ENCODE measurements at places on chromosomes 5 and 9.

- no peak for DNase-seq
These were observed 5.9 kb downstream of the MED22 start for GRCh38 chr9:133342069-133342406.

DNA sequence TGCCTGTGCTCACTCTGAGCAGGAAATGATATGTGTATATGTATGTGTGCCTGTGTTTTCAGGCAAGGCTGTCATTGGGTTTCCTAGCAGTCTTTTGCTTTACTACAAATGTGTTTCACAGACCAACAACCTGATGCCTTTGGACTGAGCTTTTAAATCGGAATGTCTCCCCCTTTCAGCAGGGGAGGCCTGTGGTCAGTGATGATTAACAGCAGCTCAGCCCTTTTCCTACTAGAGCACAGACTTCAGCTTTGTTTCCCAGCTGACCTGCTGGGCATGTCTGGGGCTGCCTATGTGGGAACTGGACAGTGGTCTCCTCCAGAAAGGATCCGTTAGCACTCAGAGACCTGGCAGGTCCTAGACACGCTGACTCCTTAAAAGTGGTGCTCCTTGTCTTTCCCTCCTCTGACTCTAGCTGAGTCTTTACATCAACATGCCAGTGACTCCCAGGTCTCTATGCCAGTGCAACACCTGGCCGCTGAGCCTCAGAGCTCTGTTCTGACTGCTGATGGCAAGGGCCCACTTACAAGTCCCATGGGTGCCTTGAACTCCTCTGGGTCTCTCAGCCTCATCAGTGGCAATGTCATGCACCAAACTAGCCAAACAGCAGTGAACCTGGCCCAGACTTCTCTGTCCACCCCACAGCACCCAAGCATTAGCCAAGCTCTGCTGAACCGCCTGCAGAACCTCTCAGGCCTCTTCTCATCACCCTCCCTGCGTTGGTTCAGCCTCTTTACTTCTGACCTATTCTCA lies 7.7 kb downstream of the MACROH2A1 start:
- no peak for DNase-seq

- no peak for DNase-seq
These were observed 2.9 kb upstream of the TLX3 start for GRCh38 chr5:171306166-171306565.

- DNase-seq = no peak
These were observed 170.4 kb upstream of the TBCA start for GRCh38 chr5:77946381-77947040.

DNA sequence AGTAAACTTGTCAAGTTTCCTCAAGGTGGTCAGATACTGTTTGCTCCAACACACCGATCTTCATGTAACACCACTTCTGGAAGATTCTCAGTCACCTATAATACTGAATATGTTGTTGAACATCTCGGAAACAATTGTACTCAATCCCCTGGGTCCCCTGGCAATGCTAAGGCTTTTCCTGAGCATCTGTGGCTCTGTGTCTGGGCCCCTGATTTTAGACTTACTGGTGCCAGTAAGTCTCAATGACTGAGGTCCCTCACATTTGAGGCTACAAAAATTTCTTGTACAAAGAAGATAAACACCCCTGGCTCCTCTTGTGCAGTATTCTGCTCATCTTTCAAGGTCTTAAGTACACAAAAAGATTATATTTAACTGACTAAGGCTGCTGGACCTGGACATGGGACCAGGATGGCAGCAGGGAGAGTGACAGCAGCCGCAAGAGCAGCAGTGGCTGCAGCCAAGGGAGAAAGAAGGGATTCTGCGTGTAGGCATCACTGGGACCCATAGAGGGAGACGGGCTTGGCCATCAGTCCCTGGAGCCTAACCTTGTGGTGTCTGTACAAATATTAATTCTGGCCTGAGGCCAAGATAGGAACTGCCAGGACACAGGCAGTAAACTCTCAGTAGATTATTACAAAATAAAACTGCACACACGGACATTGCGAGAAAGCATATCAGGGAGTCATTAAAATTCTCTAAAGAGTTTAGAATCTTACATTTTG lies 49.0 kb upstream of the TNPO1 start:
- DNase-seq = no peak

- DNase-seq = no peak
These were observed 223.3 kb downstream of the PIK3R1 start for GRCh38 chr5:68438876-68439275.

DNA sequence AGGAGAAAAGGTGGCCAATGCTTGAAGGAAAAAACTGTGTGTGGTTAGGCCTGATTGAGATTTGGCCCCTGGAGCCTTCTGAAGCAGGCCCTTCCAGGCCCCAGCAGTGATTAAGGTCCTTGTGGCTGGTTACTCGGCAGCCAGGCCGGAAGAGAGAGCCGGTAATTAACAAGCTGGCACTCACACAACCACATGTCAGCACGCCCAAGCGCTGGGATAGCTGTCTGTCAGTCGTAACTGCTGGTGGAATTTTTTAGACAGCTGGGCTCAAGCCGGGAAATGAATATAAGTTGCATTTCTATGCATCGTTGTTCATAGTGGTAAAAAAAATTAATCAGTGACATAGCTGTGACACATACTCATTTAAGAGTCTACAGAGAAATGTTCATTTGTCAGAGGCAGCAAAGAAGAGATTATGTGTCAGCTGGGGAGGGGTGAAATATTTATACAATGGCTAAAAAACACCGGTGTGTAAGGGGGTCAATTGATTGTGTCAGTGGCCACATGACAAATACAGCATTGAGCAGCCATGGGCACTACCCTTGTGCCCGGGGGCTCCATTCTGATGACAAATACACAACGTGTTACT lies 13.7 kb upstream of the ARAP3 start:
- no peak for DNase-seq

DNA sequence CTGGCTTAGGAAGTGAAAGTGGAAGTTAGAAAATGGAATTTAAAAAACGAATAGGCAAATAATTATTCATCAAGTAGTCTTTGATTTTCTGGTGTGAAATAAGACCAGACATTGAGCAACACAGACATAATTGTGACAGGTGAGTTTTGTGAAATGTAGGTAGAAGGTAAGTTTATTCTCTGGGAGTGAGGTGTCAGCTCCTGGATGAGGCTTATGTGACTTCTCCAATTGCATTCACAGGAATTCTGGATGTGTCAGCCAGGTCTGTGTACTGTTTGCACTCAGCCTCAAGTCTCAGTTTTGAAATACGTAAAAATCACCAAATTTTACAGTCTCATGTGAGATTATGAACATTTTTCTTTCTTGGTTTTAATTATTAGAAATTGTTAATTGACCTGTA lies 537.6 kb downstream of the CETN3 start:
- DNase-seq = no peak

GRCh38 chr9:16883586-16883985 lies 13.1 kb upstream of the BNC2 start:
- DNase-seq = no peak

DNA sequence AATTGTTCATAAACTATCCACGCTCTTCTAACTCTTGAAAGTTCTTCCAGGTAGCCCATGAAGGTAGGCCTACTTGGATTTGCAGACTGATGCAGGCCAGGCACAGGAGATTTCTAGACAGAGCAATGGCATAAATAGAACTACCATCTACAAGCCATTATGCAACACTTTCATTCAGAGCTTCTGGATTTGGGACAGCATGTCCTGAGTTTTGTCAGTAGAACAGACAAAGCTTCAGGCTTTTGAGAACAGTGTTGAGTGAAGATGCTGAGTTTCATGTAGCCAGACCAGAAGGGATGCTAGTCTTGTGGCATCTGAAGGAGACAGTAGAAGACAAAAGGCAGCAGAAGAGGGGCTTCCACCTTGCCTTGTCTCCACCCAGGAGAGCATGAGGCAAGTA lies 196.6 kb downstream of the TRIM32 start:
- DNase-seq = no peak

DNA sequence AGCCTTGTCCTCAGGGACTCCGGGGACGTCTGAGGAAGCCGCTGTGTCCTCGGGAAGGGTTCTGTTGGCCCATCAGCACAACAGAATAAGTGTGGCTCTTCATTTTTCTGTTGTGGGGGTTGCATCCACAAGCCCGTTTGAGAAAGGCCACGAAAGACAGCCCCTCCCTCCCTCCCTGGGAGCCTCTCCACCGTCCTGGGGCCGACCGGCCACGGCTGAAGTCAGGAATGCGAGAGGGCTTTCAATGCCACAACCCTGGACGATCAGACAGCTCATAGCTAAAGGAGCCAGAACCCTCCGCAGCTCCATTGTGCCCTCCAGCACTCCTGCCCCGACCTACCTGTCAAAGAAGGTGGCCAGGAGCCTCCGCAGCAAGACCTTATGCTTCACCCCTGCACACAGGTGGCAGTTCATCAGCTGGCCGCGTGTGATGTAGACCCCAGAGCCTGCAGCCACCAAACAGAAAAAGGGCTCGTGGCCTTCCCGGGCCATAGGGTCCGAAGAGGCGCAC lies 52.4 kb upstream of the UBAC1 start:
- DNase-seq = no peak

- DNase-seq = no peak
These were observed 767.7 kb downstream of the DTWD2 start for GRCh38 chr5:118220556-118221195.

DNA sequence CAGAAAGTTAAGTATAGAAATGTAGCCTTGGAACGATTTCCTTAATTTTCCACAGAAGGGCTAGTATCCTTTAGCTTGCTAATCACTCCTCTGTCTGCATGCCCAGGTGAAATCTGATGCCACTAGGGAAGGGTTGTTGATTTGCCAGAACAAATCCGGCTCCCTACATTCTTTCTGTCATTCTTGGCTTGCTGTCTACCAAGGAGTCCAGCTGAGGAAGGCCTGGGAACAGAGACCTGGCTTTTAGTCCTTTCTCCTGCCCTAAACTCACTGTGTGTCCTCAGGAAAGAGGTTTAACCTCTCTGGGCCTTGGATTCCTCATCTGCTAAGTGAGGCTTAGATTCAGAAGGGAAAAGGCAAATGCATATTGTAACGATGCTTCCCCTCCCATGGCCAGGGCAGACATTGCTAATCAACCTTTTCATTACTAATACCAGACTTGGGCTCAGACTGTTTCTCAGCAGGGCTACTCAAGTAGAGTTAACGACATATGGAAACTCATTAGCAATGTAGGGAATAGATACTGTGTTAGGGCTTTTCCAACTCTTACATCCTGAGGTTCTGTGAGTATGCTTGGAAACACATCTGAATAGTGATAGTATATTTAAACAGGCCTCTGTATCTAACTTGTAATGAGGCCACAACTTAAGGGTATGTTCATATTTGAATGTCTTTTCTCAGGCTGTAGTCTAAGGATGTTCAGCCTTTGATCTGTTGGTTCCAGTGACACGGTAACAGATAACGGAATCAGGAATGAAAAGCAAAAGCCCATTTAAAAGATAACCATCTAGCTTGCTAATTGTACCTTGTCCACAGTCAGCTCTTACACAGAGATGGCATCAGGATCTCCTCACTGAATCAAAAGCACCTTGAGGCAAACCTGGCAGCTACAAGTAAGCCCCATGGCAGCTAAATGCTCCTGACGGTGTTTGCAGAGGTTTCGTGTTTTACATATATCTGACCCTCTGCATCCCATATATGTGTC lies 4.1 kb downstream of the GALNT10 start:
- no peak for DNase-seq

DNA sequence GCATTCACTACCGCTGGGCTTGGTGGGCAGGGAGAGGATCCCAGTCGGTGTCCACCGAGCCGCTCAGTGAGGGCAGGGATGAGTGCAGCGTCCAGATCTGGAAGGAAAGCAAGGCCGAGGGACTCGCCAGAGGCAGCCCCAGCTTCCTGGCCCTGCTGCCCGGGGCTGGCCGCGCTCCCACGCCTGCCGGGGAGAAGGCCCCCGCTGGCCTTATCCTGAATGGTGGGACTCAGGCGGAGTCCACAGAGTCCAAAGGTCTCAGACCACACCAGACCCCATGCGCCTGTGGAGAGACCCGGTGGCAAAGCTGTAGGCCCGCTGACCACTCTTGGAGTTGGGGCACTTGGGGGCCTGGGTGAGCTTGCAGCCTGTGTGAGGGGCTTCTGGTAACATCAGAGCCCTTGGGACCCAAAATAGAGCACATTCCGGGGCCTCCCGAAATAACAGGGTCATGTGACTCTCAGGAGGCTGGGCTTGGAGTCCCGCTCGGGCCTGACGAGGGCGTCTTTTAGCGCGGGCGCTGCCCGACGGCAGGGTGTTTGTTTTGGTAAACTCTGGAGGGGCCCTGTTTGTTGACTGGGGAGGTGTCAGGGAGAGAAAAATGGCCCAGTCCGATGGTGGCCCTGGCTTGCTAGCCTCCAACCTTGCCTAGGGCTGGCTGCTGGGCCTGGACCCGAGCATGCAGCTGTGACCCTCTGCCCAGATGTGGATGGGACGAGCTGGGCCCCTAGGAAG lies 2.8 kb downstream of the RXRA start:
- DNase-seq = peak; percentile 48

- no peak for DNase-seq
These were observed 169.0 kb downstream of the CDH6 start for GRCh38 chr5:31362529-31362900.

DNA sequence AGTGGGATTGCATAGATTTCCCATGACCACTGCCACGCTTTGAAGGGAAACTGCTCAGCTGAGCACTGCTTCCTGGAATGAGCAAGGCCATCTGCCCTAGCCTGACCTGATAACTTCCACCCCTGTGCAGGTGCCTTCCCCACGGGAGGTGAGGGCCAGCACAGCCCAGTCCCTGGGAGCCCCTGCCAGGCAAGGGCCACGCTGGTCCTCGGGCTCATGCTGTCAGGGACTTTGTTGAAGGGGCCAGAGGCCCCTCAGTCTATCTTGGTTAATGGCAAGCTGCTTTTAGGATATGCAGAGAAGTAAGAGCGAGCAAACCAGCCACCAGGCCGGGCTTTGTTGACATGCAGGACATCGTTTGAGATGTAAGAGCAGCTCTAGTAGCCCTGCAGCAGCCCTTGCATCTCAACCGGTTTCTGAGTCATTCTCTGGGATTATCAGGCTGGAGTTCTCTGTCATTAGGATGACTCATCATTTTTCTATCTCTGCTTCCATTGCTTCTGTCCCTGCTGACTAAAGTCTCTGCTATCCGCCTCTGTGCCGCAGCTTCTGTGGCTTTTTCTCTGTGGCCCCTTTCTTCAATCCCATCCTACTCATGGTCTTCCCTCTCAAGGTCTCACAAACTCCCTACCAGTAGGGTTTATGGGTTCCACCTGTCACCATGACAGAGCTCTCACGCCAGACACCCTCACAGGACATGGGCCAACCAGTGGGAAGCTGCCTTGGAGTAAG lies 30.6 kb upstream of the IQGAP2 start:
- DNase-seq = no peak

DNA sequence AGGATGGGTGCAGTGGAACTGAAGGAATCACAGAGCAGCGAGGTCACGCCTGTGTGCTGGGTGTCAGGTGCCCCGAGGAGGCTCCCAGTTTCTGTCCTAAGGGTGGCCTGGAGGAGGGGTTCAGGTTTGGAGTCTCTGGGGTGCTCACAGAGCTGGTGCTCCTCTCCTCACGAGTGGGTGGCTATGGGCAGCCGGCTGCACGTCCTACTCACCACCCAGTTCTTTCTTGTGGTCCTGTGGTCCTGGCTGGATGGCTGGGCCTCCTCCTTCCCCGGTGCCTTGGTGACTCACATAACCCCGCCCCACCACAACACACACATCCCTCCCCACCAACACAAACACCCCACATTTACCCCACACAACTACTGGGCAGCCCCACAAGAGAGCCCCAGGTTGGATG lies 9.9 kb upstream of the PTGS1 start:
- no peak for DNase-seq

- DNase-seq = peak; percentile 89
These were observed 1.4 kb upstream of the ATOSB start for GRCh38 chr9:35116898-35117551.

Measured in right lung (tissue), 10 donors.